ENCODE measurements at places on chromosomes 6 and 20. TPM values are rescaled to one million over a fixed set of nuclear protein-coding genes. Genes with fewer than 3 reads are reported as not detected.
A peak's percentile ranks its signal among the peaks of the same experiment; 100 is the strongest.

Gene GPR6
- not detected for total RNA-seq

Gene PTCRA
- total RNA-seq = not detected

- DNase-seq = no peak
Observed at GRCh38 chr20:13249118-13249797, 28.2 kb downstream of the ISM1 start.

DNA sequence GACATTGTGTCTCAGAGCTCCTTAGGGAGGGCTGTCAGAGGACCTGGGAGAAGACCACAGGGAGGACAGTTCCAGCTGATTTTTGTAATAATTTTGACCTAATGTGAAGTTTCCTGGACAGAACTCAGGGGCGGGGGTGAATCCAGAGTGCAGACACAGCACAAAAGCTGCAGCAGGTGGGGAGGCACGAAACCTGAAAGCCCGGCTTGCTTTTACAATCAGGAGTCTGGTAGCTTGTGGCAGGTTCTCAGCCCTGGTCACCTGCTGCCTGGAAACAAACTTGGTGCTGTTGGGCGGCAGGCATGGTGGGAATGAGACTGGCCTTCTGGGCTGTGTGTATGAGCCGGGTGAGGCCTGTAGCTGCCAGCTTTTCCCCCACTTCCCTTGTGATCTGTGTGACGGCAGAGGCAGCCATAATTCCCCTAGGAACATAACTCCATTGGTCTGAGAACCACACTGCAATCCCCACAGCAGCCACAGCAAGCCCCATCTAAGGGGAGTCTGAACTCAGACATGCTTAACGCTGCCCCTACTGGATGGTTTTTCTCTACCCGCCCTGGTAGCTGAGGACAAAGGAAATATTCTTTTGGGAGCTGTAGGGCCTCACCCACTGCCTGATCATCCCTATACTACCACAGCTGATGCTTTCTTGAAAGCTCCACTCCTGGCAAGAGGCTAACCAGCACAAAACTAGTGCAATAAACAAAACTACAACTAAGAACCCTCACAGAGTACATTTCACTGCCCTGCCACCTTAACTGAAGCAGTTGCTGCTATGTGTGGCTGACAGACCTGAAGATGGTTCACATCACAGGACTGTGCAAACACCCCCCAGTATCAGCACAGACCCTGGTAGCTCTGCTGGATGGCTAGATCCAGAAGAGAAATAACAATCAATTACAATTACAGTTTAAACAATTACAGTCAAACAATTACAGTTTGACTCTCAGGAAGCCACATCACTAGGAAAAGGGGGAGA is 1055.1 kb upstream of the GJE1 start:
- peak; percentile 59 for DNase-seq

Gene TRPC4AP
- 146 TPM for total RNA-seq

Gene LY6G6C
- 0.88 TPM for total RNA-seq

DNA sequence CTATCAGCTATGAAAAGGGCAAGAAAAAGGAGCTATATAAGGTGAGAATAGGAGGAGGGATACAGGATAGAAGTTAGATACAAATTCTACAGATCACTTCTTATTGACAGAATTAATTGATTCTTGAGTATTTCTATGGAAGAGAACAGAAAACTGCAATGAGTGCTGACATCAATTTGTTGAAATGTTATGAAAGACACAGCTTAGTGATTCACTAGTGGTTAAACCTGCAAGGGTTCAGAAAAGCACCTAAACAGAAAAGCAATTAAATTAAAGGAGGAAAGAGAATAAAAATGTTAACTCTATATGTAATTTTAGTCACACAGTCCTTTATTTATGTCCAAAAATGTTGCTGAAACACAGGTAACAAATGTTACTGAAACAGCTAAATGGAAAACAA is 254.4 kb upstream of the RUNX2 start:
- DNase-seq = no peak

Gene TRIM15
- total RNA-seq = 6.9 TPM

DNA sequence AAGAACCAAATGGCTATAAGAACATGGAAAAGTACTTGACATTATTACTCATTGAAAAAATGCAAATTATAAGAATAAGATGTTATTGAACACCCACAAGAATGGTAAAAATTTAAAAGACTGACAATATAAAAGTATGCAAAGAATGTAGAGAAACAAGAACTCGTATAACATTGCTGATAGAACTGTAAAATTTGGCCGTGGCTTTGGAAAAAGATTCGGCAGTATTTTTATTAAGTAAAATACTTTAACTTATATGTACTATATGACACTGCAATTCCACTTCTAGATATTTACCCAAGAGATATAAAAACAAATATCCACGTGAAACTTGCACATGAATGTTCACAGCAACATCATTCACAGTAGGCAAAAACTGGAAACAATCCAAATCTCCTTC is 239.2 kb downstream of the TPBG start:
- DNase-seq = no peak

Gene CYP39A1
- not detected for total RNA-seq

Gene VGLL2
- total RNA-seq = not detected

Gene MUCL3
- not detected for total RNA-seq

DNA sequence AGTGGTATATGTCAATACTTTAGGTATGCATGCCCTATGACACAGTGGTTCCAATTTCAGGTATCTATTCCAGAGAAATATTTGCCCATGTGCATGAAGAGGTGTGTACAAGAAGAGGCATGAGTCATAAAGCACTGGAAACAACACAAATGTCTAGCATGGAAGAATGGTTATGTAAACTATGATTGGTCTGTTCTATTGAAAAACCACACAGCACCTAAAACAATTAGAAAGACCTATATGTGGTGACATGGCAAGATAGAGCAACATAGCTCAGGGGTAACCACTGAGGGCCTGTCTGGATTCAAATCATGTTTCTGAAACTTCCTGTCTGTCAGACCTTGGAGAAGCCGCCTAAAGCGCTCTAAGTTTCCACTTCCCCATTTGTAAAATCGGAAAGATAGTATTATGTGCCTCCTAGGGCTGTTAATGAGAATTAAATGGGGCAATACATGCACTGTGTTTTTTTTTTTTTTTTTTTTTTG is 76.0 kb upstream of the SHLD1 start:
- no peak for DNase-seq

Gene ADGB
- total RNA-seq = not detected

DNA sequence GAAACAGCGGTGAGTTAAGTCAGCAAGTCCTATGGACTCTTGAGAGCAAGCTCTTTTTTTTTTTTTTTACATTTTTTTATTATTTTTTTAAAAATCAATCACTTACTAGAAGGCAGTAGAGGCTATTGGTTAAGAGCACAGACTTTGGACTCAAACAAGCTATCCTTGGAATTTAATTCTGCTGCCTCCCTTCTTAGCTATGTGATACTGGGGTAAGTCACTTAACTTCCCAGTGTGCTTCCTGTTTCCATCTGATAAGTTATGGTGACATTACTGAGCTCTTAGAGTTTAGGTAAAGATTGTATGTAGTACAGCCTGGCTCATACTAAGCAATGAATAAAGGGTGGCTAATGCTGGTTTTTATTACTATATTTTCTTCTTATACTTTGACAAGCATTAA is 770.5 kb upstream of the FLRT3 start:
- DNase-seq = no peak

GRCh38 chr20:53023732-53024520 is 51.8 kb downstream of the TSHZ2 start:
- no peak for DNase-seq

Gene CRISP1
- not detected for total RNA-seq

DNA sequence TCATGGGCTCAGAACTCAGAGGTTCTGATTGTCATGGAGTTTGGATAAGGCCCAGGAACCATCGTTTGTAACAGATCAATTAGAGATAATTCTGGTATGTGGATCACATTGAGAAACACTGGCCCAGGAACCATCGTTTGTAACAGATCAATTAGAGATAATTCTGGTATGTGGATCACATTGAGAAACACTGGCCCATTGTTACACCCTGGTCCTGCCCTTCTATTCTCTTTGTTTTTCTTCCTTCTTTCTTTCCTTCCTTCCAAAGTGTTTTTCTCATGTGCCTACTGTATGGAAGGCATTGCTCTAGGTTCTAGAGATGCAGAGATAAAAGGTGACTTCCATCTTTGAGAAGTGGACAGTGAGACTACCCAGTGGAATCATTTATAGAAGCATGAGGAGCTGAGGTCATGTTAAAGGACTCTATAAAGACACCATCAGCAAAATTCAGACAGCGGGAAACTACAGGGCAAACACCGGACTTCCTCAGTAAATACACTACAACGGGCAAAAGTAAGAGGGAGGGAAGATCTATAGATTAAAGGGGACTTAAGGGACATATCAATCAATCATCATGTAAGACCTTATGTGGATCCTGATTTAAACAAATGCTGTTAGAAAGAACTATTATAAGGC is 153.8 kb downstream of the UNC5CL start:
- no peak for DNase-seq

GRCh38 chr6:35602133-35602946 is 86.4 kb downstream of the FKBP5 start:
- DNase-seq = no peak

DNA sequence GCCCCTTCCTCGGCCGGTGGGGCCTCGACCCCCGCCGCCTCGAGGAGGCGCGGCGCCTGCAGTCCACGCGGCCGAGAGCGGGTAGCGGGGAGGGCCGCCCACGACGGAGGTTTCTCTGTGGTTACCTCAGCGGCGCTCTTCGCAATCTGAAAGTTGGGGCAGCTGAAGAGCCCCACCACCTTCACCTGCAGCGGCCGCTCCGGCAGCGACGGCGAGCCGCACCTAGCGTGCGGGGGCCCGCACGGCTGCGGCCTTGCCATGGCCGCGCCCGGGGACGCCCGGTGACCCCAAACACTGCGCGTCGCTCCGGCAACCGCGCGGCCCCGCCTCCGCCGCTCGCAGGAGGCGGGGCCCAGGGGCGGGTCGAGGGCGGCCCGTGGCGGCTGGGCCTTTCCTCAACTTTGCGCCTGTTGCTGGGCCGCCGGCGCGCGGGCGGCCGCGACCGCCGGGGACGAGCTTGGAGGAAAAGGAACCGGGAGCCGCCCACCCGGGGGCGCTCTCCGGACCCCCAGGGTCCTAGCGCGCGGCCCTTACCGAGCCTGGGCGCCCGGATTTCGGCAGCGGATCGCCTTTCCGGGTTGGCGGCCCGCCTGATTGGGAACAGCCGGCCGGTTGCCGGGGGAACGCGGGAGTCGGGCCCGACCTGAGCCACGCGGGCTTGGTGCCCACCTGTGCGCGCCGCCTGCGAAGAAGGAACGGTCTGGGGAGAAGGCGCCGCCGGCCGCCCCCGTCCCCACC is at the start of the genes PPIL6 and SMPD2:
TSS of gene PPIL6 (minus strand) at position 298 of the 738 bp plus-strand sequence. CDS start at position 260, 38 bp downstream.
TSS of gene SMPD2 (plus strand) at position 394 of the 738 bp plus-strand sequence. CDS start 398 bp downstream, outside the sequence.
- peak; percentile 90 for DNase-seq

Gene FKBP5
- 16.5 TPM for total RNA-seq

DNA sequence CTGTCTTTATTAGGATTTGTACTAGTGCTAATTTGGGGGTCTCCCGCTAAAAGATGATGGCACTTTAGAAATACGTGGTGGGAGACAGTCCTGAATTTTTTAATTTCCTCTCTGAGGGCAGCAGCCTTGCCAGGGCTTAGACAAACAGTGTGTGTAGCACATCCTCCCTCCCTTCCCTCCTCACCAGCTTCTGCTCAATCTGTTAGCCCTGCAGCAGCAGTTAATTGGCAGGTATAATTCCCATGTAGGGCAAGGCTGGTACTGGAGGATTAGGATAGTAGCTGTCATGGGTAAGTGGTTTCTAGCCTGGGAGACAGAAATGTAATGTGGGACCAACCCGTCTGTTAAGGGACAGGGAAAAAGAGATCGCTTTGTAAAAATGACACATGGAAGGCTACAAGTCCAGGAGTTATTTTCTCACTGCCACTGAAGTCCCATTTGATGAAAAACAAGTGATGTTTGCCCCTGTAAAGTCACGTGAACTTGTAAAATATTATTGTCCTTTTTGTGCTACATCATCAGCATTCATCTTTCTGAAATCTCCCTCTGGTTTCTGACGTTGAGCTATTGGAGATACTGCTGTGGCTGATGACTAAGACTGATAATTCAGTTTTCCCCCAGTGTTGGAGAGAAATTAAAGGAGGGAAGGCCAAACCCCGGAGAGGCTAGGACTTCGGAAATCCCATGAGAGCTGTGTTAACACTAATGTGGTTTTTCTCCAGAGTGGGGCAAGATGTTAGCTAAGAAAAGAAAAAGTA is 40.6 kb downstream of the CTNNBL1 start:
- no peak for DNase-seq

GRCh38 chr6:73152556-73152955 is 72.7 kb downstream of the KHDC1L start:
- no peak for DNase-seq

Gene SAMD5
- 14.0 TPM for total RNA-seq

- no peak for DNase-seq
Observed at GRCh38 chr6:25012657-25013056, 76.9 kb upstream of the RIPOR2 start.

GRCh38 chr20:1130847-1131246 is 12.4 kb downstream of the PSMF1 start:
- no peak for DNase-seq

DNA sequence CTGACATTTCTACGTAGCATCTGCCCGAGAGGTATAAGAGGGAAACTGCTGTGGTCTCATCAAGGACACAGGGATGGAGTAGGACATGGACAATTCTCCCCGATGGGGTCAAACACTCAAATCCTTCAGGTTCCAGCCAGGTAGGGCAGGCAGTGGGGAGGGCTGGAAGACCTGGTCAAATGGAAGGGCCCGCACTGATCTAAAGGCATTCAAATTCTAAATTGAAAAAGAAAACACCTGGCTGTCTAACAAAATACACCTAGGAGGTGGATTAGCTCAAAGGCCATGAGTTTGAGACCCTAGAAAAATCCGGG is 8.2 kb downstream of the DUSP15 start:
- DNase-seq = no peak

- no peak for DNase-seq
Observed at GRCh38 chr20:44021900-44022299, 107.2 kb downstream of the TOX2 start.
